ENCODE measurements at places on chromosomes 13 and 19. TPM values are rescaled to one million over a fixed set of nuclear protein-coding genes. Genes with fewer than 3 reads are reported as not detected.

The NOVA2 gene
- not detected for total RNA-seq

The C2CD4C gene
- 0.58 TPM for total RNA-seq

The ZNF667 gene
- not detected for total RNA-seq

The OXGR1 gene
- total RNA-seq = not detected

The PEG3 gene
- total RNA-seq = not detected

The C5AR1 gene
- 0.13 TPM for total RNA-seq
